Activated CD4-positive, CD25-positive, alpha-beta regulatory T cell (primary cell): ENCODE measurements at places on chromosomes 5 and 9.

DNA sequence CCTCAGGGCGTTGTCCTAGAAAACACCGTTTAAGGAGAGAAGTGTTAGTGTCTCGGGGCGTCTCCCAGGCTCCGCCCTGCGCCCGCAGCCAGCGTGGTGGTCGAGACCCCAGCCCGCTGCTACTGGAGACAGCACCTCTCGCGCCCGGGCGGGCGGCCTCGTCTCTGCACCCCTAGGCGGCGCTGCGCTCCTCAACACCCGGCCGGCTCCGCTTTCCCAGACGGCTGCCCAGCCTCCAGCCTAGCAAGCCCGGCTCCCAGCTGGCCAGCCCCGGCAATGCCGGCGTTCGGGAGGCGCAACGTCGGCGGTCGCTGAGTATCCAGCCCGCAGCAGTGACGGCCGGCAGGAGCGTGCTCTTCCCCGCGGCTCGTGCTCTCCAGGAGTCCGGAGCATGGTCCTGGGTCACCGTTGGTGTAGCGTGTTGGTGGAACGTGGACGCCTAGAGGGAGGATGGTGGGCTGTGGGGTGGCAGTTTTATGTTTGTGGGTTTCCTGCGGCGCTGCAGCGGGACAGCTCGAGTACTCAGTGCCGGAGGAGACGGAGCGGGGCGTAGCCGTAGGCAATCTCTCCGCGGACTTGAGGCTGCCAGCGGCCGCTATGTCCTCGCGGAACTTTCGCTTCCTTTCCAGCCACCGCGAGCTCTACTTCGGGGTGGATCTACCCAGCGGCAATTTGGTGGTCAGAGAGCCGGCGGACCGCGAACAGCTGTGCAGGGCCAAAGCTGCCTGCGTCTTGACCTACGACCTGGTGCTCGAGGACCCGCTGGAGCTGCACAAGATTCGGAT lies 536 bp downstream of the PCDHAC1 start:
- no peak for DNase-seq

- DNase-seq, result no peak
Measured at GRCh38 chr9:15843931-15844330, 291.1 kb downstream of the CCDC171 start.

- no peak for DNase-seq
Measured at GRCh38 chr5:98631311-98632054, 142.0 kb upstream of the RGMB start.

- DNase-seq, result no peak
Measured at GRCh38 chr9:82799286-82799685, 263.7 kb downstream of the RASEF start.

DNA sequence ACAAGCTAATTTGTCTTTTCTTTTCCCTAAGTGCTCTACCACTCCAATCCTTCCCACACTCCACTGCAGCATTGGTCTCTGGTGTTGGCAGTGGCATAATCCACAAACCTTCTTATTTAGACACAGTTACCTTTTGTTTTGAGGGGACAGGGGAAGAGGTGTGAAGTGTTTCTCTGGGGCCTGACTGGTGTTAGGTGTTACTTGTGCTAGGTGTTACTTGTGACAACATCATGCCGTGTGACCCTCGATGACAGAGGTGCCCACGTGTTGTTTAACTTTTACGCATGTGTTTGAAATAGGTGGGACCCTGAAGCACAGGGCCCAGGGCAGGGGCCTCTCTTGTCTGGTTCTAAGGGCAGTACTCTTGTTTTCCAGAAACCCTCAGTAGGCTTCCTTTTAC lies 70.5 kb upstream of the SPRY4 start:
- DNase-seq, result no peak

DNA sequence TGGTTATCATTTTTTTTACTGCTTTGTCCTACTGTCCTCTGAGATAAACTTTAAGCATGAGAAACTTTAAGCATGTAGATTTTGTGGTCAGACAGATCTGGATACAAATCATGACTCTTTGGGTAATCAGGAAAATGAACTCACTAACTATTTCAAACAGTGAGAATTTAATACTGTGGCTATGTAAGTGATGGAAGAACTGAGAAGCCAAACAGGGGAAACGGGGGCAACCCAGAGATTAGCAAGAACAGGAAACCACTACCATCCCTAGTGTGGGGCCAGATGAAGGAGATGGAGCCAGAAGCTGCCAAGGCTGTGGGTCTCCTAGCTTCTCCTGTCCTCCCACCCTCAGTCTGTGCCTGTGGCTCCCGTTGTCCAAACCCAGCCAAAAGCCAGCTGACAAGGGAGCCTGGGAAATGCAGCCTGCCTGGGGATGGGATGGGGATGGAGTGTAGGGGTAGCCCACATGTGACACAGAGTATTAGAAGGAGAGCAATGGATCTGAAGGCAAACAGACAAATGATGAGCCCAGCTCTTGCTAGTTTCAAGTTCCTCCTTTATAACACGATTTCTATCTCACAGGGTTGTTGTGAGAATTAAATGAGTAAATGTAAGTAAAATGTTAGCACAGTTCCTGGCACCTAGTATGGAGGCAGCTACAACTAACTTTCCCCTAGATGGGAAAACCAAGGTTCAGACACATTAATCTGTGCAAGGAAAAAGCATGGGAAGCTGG lies 27.7 kb upstream of the CDC23 start:
- DNase-seq, result no peak

DNA sequence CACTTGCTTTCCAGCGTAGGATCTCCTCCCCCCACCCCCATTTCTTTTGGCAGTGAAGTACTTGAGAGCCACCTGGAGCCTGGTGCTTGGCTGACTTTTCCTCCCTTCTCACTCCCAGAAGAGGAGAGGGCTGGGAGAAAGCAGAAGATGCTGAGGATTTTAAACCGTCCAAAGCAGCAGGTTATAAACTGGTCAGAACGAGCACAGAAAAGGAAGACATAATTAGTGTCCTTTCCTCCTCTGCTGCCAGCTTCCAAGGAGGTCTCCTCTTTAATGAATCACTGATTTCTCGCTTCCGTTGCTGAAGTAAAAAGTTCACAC lies 563 bp upstream of the FGF10 start:
- no peak for DNase-seq

DNA sequence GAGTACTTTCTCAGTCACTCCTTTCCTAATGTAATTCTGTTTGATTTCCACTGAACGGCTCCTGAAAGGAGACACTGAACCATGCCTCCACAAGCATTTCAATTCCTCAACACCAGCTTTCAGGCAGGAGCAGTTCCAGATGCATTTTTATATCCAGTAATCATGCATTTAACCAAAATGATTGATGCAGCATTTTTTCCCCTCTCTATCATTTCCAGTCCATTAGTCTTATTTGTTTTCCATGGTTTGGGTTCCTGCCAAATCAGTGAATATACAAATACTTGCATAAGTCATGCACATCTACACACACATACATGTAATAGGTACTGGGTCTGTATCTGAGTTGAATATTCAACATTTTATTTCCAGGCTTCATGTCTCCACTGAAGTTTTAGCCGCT lies 122.7 kb downstream of the GRIA1 start:
- no peak for DNase-seq

- peak; percentile 95 for DNase-seq
Measured at GRCh38 chr9:92764988-92765936, 629 bp upstream of the BICD2 start.

- DNase-seq, result no peak
Measured at GRCh38 chr5:91787718-91788117, 404.6 kb upstream of the ARRDC3 start.

DNA sequence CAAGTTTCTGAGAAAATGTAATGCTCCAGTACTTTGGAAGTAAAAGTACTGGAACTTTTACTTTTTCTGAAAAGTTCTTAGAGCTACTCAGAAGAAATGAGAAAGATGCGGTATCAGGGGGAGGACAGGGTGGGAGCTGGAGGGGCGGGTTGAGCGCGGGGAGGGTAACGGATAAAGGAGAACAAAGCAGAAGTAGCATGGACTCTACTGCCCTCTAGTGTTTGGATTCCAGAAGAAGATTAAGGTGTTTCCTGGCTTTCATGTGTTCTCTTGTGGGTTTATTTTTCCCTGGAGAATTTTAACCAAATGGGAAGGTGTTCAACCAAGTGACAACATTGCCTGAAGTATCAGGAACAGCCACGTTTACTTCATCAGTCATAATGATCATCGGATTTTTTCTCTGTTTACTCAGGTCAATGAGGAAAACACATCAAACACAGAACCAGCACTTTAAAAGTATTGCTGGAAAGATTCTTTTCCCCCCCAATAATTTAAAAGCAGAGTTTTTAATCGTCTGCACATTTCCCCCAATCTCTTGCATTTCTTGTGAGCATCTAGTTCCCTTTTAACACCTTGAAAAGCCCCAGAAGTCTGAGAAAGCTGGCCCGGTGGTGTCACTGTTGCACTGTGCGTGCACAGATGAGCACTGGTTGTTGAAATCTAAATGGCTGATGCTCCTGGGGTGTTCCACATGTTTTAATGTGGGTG lies 190.6 kb downstream of the MPDZ start:
- no peak for DNase-seq

GRCh38 chr5:53091289-53091688 lies 18.3 kb downstream of the MOCS2 start:
- no peak for DNase-seq

DNA sequence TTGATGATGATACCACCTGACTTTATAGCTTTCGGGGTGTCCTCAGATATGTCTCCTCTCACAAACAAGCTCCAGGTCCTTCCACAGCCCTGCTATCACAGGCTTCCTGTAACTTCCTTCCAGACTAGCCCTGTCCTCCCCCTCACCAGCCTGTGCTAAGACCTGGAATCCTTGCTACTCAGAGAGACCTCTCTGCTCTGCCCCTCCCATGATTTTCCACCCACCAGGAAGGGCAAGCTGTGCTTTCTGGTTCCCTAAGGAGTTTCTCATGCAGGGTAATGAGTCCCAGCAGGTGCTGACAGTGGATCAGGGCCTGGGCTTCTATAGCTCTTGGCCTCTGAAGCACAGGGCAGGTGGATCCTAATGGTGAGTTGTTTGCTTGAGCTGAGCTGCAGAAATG lies 86.9 kb downstream of the AOPEP start:
- DNase-seq, result no peak

DNA sequence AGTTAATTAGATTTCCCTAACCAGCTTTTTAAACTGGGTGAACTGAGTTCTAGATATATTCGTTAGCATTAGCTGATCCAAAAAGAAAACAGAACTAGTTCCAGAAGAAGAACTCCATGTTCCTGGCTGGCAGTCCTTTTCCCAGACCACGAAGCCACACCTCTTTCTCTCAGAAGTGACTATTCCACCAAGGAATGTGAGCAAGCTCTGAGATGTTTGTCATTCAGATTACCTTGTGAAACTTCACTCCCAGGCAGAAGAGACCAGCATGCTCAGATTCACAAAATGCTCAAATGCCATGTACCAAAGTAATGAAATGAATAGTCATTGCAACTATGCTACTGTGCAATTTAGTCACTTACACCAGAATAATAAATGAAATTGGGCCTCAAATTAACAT lies 4.4 kb upstream of the SSBP2 start:
- DNase-seq, result no peak

DNA sequence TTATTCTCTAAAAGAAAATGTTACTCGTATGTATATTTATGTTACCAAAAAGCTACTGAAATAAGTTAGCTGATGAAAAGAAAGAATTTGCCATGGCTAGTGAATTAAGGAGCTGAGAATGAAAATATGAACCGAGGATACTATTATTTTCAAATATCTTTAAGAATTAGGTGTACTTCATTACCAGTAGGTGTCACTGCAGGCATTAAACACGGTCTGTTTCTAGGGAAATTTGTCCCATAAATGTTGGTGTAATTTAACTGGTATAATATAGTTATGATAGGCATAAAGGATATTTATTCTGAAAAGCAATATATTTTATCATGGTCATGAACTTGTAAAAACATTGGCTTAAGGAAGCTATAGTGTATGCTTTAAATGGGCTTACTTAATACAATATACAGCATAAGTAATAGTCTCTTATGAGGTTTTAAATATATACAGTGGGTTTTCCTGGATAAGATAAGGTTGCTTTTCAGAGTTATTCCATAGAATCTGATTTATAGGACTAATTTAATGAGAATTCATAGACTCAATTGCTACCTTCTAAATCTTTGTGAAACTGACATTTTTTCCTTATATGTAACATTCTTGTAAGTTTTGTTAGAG lies 72.4 kb upstream of the MPDZ start:
- DNase-seq, result no peak

- no peak for DNase-seq
Measured at GRCh38 chr5:2124434-2125170, 241.9 kb upstream of the IRX4 start.

DNA sequence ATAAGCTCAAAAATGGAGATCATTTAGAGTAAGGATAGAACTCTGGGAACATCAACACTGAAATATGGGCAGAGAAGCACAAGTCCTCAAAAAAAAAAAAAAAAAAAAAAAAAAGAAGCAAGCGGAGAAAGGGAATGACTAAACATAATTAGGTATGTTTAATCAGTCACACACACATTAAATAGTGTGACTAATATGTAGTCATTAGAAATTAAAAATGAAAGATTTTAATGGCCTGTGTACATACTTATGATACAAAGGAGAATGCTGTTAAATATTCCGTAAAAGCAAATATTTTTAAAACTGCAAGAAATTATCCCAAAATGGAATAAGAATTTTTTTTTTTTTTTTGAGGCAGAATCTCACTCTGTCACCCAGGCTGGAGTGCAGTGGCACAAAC lies 10.5 kb downstream of the LPAR1 start:
- no peak for DNase-seq

DNA sequence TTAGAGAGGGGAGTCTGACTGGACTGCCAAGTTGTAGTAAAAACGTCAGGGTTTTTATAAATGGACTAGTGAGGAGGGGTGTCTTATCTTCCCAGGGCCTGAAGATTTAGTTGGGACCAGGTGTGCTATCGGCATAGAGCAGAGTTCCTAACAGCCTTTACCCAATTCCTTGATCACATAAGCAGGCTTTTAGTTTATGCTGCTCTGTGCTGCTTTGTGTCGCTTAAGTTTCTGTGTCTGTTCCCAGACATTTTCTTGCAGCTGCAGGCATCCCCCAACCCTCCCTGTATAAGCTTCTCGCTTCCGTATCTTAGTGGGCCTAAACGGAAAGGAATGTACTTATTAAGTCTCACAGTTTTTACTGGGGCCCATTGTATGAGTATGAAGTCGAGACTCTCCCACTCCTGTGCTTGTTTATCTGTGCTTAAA lies 2.6 kb upstream of the SMC5 start:
- no peak for DNase-seq
